NCI-H1417 (cell line): ENCODE measurements at places on chromosomes 3 and 15.

- no peak for DNase-seq
These were observed 1.9 kb downstream of the ROBO1 start for GRCh38 chr3:79765911-79766310.

DNA sequence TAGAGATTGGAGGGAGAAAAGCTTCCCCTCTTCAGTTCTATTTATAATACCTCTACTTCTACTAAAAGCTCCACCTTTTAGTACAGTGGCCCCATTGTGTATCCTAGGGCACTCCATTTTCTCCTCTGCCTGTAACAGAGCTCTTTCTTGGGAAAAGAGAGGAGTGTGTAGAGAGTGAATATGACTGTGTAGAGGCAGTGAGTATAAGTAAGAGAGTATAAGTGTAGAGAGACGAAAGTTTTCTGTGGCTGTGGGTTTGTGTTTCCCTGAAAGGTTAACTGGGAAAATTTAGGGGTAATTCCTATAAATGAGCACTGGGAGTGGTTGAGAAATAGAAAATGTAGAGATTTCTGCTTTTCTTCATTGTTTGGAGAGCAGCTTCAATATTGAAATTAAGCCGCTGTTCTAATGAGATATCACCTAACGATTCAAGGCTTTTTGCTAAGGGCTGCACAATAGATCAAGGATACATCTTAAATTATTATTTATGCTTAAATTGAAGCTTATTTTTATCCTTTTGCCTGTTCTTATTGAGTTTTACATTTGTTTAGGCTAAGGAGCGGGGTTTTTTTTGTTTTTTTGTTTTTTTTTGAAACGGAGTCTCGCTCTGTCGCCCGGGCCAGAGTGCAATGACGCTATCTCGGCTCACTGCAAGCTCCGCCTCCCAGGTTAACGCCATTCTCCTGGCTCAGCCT lies 6.9 kb downstream of the IQGAP1 start:
- DNase-seq = no peak

DNA sequence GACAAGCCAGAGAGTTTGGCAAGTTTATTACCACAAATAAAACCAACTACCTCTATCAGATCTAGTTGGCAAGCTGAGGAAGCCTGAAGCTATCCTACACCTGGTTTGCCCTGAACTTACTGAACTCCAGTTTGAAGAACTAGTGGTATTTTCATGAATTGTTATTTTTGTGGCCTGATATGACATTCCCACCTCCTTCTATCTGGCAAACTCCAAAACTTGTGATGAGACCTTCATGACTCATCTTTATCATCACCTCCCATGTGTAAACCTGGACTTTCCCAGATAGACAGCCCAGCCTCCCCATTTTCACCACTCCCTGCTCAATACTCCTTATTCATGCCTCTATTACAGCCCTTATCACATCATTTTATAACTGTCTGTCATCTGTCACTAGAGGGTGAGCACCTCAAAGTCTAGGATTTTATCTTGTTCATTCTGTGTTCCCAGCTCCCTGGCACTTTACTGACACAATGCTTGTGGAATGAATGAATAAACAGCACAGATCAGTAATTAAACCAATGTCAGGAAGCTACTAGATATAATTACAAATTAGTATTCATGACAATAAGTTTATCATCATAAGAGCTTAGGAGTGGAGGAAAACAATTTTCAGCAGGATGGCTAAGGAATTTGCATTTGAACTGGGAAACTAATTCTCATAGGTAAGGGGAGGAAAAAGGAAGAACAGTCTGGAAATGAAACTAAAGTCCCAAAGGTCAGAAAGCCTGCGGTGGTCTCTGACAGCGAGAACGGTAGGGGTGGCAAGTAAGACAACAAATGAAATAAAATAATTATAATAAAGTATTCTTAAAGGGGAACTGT lies 13.2 kb upstream of the TRANK1 start:
- DNase-seq = no peak

DNA sequence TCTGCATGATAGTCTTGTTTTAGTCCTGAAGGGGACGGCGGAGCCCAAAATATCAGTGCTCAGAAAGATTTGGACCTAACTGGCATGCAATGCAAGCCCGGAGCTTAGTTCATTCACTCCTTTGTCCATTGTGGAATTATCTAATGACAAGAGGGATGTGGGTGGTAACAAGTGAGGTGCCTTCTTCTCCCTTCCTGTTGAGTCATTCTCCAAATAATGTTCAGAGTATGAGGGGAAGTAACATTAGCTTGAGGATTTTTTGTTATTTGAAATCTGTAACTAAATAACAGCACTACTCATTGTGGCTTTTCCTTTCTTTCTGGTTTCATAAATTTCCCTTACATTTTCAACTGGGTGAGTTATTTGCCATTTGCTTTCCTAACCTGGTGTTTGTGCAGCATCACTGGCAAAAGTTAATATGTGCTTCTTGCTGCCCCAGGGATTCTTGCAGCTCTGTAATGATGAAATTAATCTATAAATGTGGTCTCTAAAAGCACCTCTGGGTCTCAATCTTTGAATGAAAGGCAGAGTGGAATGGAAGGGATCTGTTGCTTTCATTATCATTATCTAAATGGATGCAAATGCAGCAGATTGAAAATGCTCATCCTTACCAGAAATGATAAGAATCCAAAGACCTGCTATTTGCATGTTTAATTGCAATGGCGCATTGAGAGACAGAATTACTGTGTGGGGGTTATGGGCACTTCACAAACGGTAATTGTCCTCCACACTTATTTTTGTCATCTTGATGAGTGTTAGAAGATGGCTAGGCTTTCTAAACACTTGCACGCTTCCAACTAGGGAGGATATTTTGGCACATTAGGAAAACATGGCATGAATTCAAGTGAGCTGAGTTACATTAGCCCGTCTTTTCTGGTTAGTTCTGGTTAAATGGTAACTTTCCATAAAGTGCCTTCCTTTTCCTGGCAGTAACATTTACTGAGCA lies 89.9 kb upstream of the MITF start:
- DNase-seq = no peak

DNA sequence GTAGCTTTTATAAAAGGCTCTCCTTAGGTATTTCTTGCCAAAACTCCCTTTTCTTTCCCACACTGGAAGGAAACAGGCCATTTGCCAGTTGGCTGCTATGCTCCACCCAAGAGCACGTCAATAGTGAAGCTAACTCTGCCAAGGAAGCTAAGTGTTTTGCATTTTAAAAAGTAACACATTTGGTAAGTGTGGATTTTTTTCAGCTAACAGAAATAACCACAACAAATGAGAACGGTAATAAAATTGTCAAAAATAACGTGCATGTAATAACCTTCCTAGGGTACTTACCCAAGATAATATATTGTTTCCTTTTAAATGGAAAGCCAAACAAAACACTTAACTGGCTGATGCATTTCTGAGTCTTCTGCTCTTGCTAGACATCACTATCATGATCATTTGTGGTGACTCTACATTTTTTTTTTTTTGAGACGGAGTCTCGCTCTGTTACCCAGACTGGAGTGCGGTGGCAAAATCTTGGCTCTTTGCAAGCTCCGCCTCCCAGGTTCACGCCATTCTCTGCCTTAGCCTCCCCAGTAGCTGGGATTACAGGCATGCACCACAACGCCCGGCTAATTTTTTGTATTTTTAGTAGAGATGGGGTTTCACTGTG lies 4.6 kb downstream of the DPP8 start:
- DNase-seq = no peak

DNA sequence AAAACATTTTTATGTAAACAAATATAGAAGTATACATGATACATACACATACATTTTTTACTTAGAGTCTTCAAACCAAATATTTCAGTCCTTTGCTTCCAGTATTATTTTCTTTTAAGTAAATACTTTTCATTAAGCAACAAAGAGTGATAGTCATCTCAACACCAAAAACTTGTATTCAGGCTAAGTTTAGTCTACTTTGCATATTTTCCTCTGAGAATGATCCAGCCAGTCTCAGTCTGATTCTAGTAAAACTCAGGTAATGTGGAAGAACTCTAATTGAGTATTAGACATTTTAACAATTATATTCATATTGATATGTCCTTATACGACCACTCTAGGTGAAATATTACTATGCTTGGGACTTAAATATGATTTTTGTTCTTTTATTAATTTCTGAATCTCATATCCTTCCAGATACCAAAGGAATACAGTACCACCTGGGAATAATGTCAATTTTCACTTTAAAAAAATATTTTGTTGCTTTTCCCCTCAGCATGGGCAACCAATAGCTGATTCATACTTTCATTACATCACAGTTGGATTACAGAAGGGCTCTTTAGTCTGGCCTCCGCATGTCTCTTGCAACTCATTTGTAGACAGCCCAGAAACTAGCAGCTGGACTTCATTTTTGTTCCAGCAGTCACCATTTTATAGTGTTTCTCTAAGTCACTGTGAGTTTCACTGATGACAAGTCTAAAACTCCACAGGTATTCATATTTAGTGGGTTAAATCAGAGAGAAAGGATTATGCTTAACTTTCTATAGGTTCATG lies 390.4 kb downstream of the ZBTB20 start:
- DNase-seq = no peak

DNA sequence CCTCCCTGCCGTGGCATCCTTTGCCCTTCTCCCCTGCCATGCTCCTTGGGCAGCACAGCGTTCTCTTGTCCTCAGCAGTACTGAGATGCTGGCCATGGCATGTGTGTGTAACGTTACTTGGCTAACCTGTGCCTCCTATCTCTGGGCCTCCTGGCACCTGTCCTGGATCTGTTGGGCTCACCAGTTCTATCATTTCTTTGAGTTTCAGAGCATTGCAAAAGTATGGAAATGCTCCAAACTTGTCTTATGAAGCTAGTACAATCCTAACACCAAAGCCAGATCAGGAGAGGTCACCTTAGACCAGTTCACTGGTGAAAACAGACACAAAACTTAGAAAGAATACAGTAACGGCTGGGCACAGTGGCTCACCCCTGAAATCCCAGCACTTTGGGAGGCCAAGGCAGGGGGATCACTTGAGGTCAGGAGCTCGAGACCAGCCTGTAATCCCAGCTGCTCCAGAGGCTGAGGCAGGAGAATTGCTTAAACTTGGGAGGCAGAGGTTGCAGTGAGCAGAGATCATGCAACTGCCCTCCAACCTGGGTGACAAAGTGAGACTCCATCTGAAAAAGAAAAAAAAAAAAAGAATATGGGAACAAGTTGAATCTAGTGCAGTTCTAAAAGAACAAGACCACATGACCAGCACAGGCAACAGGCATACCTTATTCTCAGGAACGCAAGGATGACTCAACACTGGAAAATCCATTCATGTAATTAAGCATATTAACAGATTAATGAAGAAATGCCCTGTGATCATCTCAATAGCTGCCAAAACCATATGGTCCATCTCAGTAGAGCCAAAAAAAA lies 62.4 kb upstream of the TRPM1 start:
- no peak for DNase-seq

- DNase-seq = no peak
These were observed 217.3 kb downstream of the GREM1 start for GRCh38 chr15:32935139-32935538.

DNA sequence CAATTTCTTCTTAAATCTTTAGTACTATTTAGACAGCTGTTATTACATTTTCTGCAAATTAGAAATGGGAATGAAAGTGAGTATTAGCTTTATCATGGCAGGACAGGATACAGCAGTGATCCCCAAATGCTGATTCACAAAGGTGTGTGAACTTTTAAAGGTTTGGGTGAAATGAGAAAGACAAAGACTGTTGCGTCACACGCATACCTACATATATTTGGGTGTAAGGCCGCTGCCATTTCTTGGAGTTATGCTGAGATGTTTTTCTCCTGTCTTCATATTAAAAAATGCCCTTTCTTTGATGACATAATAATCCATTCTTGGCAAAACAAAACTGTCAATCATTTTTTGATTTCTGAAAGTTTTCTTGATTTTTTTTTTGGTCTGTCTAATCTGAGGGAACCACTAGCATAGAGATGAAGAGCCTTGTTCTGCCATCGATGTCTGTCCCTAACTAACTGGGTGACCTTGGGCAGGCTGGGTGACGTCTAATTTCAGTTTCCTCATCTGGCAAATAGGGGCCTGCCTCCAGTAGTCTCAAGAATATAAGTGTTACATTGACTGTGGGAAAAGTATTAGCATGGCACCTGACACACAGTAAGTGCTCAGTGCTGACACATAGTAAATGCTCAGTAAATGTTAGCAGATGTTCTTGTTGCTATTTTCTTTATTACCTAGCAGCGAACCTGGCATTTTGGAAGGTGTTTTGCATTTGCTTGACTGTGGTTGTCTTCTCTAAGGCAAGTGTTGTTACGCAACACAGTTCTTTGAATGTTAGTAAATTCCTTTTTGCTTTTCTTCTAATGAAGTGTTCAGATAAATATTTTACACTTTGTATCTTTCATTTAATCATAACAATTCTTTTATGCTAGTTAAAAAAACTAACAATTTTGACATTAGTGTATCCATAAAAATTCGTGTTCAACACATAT lies 5.0 kb downstream of the MITF start:
- DNase-seq = no peak
